HS-5 (cell line): ENCODE measurements at places on chromosomes 5 and 9.

DNA sequence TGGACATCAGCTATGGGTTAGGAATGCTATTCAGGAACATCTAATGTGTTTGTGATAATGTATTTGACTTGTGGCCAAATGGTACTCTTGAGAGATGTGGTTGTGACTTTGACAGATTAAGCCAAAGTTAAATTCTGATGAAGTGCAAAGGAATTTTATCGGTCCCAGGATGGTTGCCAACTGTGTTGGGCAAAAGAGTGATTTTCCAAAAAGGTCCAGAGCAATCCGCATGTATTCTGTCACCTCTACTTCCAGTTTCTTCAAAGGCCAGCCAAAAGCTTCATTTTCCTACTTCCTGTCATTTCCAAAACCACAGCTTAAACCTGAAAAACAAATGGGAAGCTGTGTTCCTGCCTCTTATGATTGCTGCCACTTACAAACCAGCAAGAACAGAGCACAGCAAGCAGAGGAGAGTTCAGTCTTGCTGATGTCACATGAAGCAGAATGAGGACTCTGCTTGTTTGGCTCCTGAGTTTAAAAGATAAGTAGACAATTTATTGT lies 59.8 kb downstream of the MARCHF3 start:
- peak; percentile 96 for DNase-seq

DNA sequence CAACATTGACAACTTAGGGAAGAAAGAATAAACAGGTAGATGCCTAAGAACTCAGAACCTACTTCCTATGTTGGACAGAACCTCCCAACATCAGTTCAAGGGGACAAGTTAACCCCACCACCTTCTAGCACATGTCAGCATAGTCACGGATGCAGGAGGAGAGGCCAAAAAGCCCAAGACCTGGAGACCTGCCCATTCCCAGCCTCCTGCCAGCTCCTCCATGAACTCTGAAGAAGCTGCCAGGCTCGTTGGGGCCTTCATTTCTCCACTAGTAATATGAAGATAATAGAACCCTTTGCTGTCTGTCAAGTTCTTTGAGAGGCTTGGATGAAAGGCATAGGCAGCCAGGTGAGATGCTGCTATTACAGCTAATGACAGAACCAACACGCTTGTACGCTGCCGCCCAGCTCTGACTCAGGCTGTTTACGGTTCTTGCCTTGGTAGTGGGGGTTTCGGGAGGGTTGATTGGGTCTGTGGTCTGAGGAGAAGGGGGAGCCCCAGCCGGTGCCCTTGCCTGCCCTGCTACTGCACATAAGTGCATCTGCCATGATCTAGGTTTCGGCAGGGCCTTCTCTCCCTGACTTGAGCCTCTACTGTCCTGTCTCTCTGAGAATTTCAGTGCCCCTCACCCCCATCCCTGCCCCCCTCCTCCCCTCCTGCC lies 82.2 kb downstream of the NRG2 start:
- no peak for DNase-seq

DNA sequence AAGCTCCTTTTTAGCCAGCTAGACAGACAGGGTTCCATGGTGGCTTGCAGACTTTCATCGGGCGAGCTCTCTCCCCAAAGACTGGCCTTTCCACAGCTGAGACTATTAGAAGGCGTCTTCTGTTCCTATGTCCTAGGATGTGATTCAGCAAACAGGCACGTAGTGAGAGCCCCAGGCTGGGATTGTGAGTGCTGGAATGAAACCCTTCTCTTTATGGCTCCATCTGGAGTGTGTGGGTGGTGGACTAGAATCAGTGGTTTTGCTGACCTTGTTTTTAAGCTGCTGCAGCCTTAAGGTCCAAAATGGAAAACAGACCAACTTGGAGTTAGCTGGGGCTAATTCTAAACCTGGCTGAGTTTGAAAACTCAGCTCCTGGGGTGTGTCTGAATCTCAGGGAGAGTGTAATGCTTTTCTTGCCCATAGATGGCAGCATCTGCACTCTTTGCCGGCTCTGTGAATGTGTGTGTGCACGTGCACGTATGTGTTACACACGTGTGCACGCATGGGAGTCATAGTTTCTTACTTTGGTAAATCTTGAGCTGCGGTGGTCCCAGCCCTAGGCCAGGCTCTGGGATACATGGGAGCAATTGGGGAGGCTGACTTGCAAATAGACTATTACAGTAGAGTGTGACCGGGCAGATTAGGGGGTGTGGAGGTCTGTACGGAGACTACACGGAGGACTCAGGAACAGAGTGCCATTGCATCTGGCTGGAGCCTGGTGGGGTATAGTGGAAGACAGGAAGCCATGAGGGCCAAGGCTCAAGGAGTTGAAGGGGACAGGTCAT lies 10.7 kb downstream of the GSN start:
- peak; percentile 91 for DNase-seq

DNA sequence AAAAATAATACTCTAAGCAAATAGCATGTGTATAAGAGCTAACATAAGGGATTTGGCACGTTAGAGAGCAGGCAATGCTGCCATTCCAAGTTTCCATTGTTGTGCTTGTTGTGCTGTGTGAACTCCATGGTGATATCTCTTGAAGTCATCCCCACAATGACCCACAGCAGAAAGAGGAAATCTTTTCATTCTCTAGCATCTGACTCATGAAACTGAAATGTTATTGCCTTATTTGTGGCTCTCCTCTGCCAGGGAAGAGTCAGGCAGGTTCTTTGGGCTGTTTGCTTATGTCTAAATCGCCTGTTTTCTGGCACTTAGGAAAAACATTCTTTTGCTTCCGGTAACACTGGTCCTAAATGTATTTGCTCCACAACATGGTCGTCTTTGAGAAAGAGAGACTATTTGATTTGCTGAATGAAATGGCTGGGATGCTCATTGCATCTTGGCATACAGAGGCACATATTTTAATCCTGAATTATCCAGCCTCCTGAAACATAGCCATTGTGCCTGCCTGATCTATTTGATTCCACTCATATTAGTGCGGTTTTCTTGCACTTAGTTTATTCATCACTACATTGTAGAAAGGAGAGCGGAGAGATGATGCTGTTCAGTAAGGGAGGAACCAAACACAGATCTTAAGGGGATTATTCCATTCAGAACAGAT lies 188.8 kb downstream of the CSNK1G3 start:
- peak; percentile 93 for DNase-seq

GRCh38 chr5:143331956-143332355 lies 71.5 kb downstream of the NR3C1 start:
- no peak for DNase-seq

- no peak for DNase-seq
These were observed 7.7 kb upstream of the NFIB start for GRCh38 chr9:14321517-14322130.

- no peak for DNase-seq
These were observed 6.2 kb upstream of the ARHGEF28 start for GRCh38 chr5:73619606-73620333.

GRCh38 chr9:95316794-95317118 lies 753 bp downstream of the FANCC start:
- peak; percentile 47 for DNase-seq

- DNase-seq, result no peak
These were observed 96.7 kb downstream of the NUDT12 start for GRCh38 chr5:103465891-103466290.

GRCh38 chr5:91486638-91487037 lies 103.5 kb upstream of the ARRDC3 start:
- DNase-seq, result peak; percentile 58

GRCh38 chr5:92505925-92506324 lies 1075.1 kb downstream of the NR2F1-AS1 start:
- no peak for DNase-seq

- DNase-seq, result no peak
These were observed 90.2 kb downstream of the NSUN2 start for GRCh38 chr5:6542421-6543345.

- DNase-seq, result no peak
These were observed 30.3 kb downstream of the SLC12A7 start for GRCh38 chr5:1081519-1081918.

DNA sequence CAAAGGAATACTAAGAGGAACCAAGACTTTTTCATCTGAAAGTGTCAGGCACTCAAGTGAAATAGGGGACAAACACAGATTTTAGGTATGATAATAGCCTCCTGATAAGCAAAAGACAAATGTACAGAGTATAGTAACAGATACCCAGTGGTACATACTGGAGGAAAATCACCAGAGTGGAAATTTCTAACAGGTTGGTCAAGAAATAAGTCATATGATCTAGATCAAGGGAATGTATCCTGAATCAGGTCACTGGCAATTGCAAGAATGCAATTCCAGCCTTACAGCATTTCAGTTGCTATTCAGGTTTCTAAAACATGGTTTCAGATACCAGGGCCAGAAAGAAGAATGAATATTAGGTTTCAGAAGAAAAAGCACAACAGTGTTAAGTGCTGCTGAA lies 82.2 kb upstream of the SLCO6A1 start:
- no peak for DNase-seq

DNA sequence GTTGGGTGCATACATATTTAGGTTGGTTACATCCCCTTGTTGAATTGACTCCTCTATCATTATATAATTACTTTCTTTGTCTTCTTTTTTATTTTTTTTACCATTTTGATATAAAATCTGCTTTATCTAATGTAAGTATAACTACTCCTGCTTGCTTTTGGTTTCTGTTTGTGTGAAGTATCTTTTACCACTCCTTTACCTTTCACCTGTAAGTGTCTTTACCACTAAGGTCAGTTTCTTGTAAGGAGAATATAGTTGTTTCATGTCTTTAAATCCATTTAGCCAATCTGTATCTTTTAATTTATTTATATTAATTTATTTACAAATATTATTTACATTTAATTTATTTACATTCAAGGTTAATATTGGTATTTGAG lies 33.0 kb downstream of the INSL4 start:
- no peak for DNase-seq

DNA sequence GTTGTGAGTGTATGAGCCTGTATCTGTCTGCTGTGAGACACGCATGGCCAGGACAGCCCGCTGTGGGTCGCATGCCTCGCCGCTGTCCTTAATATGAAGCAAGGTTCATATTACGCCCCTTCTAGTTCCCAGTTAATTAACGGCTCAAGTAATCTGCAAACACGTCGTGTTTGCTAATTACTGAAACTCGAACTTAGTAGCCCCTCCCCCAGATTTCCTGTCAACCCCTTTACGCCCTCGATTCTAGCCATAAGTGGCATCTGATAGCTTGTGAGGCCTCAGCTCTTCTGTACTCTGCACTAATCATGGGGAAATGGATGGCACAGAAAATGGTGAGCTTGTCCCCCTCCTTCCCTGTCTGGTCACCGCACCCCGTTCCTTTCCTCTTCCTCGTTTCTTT lies 116.9 kb upstream of the OTULINL start:
- no peak for DNase-seq

GRCh38 chr5:15547261-15547839 lies 47.4 kb downstream of the FBXL7 start:
- no peak for DNase-seq

DNA sequence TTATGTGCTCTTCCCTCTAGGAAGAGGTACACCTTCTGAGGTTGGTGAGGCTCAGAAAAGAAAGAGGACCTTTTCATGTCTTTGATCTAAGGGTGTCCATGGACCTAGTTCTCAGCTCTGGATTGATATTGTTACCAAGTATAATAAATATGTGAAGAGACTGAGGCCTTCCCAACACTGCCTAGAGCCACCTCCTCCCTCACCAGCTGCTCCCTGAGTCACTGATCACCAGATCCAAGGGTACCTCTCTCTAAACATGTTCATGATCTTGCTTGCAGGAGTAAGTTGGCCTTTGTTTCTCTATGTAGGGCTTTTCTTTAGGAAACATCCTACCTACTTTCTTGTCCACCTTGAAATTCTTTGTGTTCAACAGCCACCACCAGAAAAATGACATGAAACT lies 218.8 kb upstream of the ADRA1B start:
- DNase-seq, result no peak

DNA sequence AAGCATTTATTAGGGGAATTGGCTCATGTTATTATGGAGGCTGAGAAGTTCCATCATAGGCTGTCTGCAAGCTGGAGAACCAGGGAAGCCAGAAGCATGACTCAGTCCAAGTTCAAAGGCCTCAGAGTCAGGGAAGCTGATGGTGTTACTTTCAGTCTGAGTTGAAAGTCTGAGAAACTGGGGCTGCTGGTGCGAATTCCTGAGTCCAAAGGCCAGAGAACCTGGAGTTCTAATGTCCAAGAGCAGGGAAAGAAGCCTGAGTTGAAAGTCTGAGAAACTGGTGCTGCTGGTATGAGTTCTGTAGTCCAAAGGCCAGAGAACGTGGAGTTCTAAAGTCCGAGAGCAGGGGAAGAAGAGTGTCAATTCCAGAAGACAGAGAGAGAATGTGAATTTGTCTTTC lies 641.1 kb downstream of the ISL1 start:
- no peak for DNase-seq

- no peak for DNase-seq
These were observed 4.2 kb downstream of the UHRF2 start for GRCh38 chr9:6417186-6417585.

- DNase-seq, result peak; percentile 81
These were observed 185.5 kb downstream of the TAF11L14 start for GRCh38 chr5:17819783-17820182.

GRCh38 chr5:139138809-139139208 lies 59.4 kb downstream of the SIL1 start:
- DNase-seq, result peak; percentile 16
